Natural killer cell treated with Interleukin-12 subunit alpha and Interleukin-12 subunit beta and Interleukin-15 and Interleukin-18, amount 100 ng/mL, for 72 hours (primary cell): ENCODE measurements at places on chromosomes 5 and 9.
A peak's percentile ranks its signal among the peaks of the same experiment; 100 is the strongest.

GRCh38 chr5:143427122-143427735, 23.7 kb upstream of the NR3C1 start:
- no peak for DNase-seq

GRCh38 chr5:67196537-67197059, at the start of gene CD180:
Gene CD180 (minus strand): TSS chr5:67196799. CDS start chr5:67196641, 158 bp downstream.
- DNase-seq = no peak

DNA sequence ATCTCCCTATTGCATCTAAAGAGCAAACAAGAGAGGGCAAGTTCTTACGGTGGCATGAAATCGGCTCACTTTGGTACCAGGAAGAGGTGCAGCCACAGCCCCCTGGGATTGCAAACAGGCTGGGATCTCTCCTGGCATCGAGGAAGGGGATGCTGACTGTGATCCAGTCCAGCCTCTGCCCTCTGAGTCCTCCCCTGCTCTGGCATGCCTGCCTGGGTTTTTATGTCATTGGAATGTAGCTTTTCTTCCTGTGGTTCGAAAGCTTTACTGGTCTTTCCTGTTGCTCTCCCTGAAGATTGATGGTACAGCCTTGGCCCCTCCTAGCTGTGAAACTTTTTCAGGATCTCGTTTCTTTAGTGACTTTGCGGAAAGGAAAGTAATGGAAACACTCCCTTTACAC, 6.6 kb downstream of the SLC46A2 start:
- no peak for DNase-seq

DNA sequence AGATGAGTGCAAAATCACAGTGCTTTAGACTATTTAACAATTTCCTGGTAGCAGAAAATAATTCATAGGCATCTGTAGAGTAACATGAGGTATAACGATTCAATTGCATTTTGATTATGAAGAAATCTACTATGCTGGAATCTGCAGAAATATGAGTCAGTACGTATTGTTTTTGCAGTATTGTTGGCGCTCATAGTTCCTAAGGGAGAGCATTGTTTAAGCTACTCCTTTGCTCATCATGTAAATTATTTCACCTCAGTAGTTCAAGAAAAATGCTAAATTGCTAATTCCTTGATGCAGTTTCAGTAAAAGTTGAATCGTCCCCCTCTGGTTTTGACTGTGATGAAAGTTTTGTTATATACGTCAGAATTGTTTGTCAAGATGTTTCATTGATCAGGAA, 458.4 kb downstream of the HINT1 start:
- no peak for DNase-seq

GRCh38 chr9:87643107-87643650, 82.7 kb upstream of the CTSL start:
- DNase-seq = no peak

GRCh38 chr9:357560-357959, 142.9 kb downstream of the DOCK8 start:
- DNase-seq = no peak

- DNase-seq = no peak
These were observed 26.6 kb downstream of the DPYSL3 start for GRCh38 chr5:147483188-147483790.

GRCh38 chr9:128249908-128250838, 25.6 kb downstream of the GOLGA2 start:
- DNase-seq = peak; percentile 94

GRCh38 chr5:153585622-153586277, 95.3 kb downstream of the GRIA1 start:
- no peak for DNase-seq

GRCh38 chr5:75023368-75024159, 28.8 kb downstream of the GCNT4 start:
- DNase-seq = peak; percentile 64

- no peak for DNase-seq
These were observed 813.3 kb upstream of the WWC1 start for GRCh38 chr5:167478188-167478587.

DNA sequence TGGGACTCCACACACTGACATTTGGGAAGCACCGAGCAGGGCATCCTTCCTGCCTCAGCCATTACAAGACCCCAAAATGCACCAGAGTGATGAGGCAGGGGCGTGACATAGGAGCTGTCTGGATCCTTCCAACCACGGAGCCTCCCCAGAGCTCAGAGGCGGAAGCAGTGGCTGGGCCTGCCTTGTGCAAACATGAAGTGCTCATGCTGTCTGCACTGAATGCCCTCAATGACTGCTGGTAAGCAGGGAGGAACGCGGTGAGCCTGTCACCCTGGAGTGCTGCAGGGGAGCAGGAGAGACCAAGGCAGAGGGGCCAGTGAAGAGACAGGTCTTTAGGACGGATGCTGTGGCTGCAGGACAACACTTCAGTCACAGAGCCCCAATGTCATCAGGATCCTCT, 60.2 kb upstream of the HRH2 start:
- no peak for DNase-seq

DNA sequence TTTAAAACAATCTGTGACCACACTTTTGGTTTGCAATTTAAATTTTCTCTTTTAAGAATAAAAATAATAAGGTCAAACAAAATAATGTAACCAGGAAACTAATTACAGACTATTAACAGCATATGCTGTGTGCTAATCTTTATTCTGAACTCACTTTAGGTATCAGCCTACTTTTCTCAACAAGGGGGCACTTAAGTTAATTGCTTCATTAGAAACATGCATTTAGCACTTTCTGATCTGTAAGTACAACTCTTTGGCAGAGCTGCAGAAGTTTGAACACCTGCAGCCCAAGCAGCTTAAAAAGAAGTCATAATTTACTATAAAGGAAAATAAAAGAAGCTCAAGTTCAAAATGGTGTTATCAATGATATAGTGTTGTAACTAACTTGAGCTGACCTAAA, 21.7 kb downstream of the XRCC4 start:
- no peak for DNase-seq

DNA sequence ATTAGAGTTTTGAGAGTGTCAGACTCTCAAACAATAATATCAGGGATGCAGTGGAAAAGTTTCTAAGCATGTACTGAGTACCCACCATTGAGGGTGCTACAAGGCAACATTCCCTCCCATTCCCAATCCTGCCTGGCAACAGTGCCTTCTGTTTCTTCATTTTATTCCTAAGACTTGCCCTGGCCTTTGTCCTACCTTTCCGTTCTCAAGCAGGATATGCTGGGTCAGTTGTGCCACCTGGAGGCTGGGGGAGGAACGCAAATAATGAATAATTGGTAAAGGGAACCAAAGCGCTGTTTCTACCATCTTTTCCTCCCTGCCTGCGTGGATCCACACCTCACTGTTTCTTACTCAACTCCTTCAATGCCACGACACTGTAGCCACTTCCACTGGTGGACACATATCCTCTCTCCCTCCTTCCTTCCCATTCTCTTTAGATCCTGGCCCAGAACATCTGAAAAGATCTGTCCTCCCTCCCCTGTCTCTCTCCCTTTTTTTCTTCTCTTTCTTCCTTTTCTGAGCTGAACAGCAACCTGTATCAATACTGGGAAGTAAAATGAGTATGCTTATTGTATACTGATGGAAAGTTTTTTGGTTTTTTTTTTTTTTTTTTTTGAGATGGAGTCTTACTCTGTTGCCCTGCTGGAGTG, 149.5 kb downstream of the C9orf152 start:
- DNase-seq = no peak

DNA sequence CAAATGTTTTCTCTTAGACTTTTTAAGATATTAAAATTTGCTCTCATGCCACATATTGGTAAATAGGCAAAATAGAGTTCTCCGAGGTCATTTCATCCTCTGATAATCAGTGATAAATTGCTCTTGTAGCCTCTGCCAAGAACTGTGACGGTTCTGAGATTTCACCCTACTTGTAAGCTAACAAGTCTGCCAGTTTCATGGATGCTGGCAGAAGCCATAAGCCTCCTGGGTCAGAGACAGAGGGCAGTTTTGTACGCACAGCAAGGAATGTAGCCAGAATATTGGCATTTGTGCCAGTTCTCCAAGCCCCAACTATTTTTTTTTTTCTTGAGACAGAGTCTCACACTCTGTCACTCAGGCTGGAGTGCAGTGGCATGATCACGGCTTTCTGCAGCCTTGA, 945.0 kb upstream of the WWC1 start:
- DNase-seq = no peak

- DNase-seq = no peak
These were observed 1.6 kb upstream of the SEC16A start for GRCh38 chr9:136484153-136485048.

- no peak for DNase-seq
These were observed 57.7 kb downstream of the SMARCA2 start for GRCh38 chr9:2072752-2073405.

DNA sequence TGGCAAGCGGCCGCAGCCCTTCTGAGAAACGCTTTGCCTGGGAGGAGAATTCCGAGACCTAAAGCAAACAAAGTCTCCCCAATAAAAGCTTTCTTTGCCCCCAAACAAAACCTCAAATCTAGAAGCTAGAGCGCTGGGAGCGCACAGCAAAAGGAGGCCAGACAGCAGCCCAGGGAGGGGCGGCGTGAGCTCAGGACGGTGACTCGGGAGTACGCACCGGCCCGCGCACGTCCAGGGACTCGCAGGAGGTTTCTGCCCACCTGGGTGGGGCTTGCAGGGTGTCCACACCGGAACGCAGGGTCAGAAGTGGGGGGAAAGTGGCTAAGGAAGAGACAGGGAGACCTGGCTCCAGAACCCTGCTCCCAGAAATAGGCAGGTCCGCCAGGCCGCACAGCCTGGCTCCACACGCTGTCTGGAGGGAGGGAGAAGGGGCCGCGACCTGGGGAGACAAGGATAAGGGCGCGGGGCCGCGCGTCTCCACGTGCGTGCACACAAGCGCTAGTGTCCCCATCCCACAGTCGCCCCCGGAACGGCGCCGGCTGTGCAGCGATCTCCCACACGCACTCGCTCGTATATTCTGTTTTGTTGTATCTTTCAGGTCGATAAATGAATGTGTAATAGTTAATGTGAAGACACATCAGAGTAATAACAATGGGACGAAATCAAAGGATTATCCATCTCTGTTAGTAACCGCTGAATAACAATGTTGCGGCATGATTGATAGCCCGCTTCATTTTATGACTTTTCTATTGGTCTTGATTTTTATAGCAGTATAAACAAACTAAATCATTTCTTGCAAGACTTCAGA, 2.3 kb upstream of the OTP start:
- DNase-seq = no peak

DNA sequence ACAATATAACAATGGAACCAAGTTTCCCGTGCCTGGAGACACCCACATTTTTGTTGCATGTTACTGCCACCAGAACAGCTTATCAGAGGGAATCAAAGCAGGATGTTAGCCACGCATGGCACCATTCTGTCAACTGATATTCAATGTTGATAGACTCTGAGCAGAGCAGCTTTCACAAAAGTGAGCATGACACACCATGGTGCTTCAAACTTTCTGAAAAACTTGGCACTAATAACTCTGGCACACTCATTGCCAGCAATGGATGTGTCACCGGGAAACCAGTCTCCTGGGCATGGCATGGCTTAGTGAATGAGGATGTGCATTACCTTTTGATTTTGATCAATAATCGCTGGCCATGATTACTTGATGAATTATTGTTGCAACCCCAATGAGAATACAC, 19.7 kb downstream of the NIPSNAP3B start:
- DNase-seq = no peak

DNA sequence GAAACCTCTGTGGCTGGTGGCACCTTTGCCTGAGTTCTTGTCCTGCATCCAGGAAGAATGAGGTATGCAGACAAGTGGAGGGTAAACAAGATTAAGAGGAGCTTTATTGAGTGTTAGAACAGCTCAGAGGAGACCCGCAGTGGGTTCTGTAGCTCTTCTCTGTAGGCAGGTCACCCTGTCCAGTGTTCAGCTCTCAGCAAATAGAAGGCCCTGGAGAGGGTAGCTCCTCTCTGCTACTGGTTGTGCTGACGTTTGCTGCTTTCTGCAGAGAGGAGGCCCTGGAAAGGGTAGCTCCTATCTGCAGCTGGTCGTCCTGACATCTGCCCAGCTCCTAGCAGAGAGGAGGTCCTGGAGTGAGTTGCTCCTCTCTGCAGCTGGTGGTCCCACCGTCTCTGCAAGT, 96.8 kb upstream of the CCDC112 start:
- no peak for DNase-seq

DNA sequence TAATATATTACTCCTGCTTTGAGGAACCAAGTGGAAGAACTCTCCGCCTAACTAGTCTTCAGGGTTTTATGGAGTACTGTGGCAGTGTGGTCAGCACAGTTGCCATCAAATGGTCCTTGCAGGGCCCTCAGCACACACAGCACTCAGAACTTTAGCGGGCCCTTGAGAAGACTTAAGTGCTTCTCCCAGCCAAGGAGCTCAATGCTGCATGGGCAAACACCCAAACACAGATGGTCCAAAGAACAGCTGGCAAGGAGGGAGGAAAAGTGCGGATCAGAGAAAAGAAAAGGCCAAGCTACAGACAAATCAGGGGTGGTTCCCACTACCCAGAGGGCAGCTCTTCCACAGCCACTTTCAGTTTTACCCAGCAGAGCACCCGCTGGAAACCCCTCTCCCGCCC, 98.6 kb downstream of the SPOCK1 start:
- no peak for DNase-seq

DNA sequence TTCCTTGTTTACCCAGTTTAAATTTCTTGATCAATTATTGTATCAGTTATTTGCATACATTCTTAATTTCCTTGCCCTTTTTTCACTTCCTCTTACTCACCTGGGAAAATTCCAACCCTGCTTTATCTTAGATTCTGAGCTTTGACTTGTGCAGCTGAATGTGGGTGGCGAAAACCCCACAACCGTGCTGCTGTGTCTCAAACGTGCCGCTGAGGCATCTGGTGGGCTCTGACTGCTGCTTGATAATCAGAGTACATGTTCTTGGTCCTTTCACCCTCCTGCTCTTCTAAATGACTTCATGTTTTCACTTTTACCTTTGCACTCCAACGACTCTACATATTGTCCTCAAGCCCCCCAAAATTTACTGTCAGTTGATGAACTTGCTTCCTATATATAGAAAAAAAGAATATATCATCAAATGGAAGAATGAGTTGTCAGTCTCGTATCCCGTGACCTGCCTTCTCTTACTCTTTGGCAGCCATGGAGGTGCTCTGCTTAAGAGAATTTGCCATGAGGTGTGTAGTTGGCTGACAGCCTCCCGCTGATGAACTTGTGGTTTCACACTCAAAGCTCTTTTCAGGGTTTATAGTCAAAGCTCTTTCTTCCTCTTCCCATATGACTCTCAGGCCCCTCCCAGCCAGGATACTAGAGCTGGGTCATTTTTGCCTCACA, 14.0 kb upstream of the JAK2 start:
- peak; percentile 75 for DNase-seq

GRCh38 chr5:61790678-61791077, 458.6 kb downstream of the ZSWIM6 start:
- no peak for DNase-seq
